Left colon (tissue), 2 donors: ENCODE measurements at places on chromosomes 4 and X. TPM values are rescaled to one million over a fixed set of nuclear protein-coding genes. Genes with fewer than 3 reads are reported as not detected.

GRCh38 chr4:68407868-68408190 lies 39.4 kb upstream of the TMPRSS11E start:
- no peak for DNase-seq

The PAGE1 gene
- not detected for total RNA-seq

The PASD1 gene
- not detected for total RNA-seq

The ASB9 gene
- total RNA-seq, result 1.9 TPM

DNA sequence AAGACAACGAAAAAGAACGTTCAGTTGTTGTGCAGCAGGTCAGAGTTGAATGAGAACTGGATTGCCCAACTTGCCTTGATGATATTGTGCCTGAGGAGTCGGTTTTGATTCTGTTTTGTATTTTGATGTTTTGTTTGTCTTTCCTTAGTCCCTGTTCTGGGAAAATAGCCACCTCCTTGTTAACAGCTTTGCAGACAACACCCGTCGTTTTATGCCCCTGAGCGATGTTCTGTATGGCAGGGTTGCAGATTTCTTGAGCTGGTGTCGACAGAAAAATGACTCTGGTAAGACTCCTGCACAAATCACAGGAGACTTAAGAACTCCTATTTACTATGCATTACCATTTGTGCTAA lies 4.5 kb downstream of the BST1 start:
- DNase-seq, result no peak

The SULT1E1 gene
- not detected for total RNA-seq

DNA sequence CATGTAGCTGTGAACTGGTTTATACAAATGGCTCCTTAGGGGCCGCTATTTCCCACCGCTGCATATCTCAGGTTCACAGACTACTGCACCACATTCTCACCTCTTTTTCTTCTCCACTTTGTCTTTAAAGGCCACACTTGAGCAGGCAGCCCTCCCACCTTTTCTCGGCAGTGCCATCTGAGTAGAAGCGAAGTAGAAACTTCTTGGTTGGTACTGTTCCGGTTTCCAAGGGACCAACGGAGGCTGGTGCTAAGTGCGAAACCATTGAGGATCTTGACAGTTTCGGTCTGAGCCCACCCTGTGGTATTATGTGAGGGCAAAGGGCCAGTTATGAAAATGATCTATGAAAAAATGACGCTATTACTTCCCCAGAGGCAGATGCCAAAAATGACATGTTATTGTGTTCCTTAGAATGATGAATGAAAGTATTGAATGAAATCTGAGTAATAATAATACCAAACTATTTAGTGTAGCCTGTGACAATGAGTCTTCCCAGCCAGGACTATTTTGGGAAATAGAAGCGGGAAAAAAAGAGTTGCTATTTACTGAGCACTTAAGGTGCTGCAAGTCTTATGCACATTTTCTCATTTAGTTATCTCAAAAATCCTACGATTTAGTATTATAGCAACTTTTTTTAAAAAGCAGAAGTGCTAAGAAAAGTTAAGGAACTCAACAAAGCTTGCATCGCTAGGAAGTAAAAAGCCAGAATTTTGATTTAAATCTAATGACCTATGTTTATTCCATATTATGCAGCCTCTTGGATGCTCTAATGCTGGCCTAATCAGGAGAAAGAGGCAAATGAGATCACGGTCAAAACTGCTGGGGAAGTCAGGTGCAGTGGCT lies 29.6 kb upstream of the CHRNA9 start:
- no peak for DNase-seq

- DNase-seq, result no peak
These were observed 71.5 kb upstream of the DDX60 start for GRCh38 chr4:168390041-168390440.

DNA sequence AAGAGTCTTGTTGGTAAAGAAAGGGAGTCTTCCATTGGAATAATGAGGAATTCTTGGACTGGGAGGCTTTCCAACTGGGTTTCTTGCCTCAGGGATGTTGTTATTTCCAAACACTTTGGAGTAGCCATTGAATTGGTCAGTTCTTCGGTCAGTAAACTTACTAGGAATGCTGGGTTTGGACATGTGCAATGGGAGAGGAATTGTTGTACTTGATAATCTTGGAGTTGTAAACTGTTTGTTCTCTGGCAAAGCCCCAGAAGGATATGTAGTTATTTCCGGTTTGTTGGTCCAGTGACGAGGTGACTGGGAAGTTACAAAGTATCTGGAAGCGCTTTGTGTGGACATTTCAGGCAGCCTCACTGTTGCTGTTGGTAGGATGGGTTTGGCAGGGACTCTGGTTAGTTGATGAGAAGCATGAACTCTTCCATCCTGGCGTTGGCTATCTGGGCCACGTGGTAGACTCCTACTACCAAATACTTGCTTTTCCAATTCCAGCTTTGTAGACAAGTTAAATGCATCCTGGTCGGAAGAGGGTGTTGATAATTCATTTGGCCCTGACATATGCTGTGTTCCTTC lies 25.9 kb downstream of the MXRA5 start:
- no peak for DNase-seq

GRCh38 chr4:130486186-130486585 lies 1390.2 kb downstream of the C4orf33 start:
- DNase-seq, result no peak

The HS6ST2 gene
- total RNA-seq, result 0.87 TPM

The F9 gene
- not detected for total RNA-seq

DNA sequence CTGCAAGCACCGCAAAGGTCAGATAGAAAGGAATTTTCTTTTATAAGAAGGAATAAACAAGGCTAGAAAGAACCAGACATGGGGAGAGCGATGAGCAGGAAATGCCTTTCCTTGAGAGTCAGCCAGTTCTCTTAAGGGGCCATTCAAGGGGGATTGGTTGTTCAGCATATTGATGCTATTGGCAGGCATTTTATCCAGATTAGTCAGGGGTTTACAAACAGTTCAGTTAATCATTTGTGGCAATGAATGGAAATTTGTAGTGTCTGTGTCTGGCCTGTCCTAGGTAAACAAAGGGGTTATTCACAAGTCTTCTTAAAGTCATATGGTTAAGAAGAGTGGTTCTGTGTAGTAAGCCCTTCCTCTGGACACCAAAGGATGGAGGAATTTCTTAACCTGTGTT lies 184.7 kb upstream of the FRMPD4 start:
- no peak for DNase-seq

- DNase-seq, result no peak
These were observed 4.0 kb downstream of the MAGEB2 start for GRCh38 chrX:30219372-30219771.

- no peak for DNase-seq
These were observed 342.3 kb downstream of the ZNF674 start for GRCh38 chrX:46202733-46203514.

DNA sequence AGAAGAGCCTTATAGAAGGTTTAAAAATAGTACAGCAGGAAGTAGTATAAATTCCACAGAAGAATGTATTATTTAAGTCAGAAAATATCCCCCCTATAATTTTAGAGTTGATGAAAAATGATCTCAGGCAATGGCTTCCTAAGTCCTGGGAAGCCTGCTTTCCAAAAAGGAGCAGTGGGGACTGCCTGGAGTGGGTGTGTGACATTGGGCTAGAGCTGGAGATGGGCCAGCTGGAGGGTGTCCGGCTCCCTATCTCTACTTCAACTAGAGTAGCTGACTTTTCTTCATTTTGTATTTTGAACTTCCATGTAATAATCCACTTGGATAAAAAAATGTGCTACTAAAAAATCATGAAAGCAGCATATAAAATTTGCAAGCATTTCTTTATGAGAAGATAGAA lies 253.9 kb downstream of the ANK2 start:
- no peak for DNase-seq

The MAGT1 gene
- total RNA-seq, result 40.9 TPM

DNA sequence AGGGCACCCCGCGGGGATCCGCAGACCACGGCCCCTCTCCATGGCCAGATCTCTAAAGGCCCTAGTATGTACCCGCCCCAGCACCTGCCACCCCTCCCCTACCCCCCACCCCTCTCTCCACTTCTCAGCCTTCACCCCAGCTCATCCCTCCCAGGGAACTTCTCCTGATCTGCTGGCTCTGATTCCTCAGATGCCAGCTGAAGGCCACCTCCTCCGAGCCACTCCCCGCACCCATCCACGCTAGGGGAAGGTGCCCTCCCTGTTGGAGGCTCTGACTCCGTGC lies 11.9 kb downstream of the PSAPL1 start:
- no peak for DNase-seq

The XPNPEP2 gene
- 11.9 TPM for total RNA-seq

The PSAPL1 gene
- total RNA-seq, result not detected

DNA sequence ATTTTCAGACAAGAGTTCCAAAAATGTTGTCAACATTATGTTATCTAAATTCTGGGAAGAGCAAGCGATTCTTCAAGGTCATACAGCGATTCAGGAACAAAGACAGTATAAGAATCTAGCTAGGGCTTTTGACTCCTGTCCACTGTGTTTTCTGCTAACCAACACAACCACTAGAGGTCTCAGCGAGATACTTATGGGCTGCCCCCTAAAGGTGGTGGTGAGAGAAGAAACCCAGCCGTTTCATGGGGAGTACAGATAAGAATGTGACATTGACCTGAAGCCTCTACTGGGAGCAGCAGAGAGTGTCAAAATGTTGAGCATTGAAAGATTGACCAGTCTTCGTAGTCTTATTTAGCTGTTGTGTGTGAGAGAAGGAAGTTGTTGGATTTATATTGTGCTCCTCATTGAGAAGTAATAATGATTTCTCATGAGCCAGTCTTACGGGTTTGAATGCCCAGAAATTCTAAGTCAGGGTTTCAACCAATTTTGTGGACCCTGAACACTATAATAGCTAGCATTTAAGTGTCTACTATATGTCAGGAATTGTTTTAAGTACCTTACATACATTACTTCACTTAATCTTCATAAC lies 168.3 kb downstream of the SPRY1 start:
- DNase-seq, result peak; percentile 69

GRCh38 chrX:79368441-79368840 lies 1.3 kb upstream of the ITM2A start:
- no peak for DNase-seq

GRCh38 chr4:168197926-168198325 lies 105.6 kb downstream of the ANXA10 start:
- DNase-seq, result no peak

- no peak for DNase-seq
These were observed 348.1 kb upstream of the ATOH1 start for GRCh38 chr4:93480452-93480851.

GRCh38 chr4:18513861-18514260 lies 492.3 kb upstream of the LCORL start:
- no peak for DNase-seq

The GSX2 gene
- total RNA-seq, result not detected

The NAP1L2 gene
- total RNA-seq, result 2.8 TPM

- DNase-seq, result no peak
These were observed 882.9 kb upstream of the SLIT2 start for GRCh38 chr4:19368800-19369199.

GRCh38 chr4:179803857-179804256 lies 2361.6 kb upstream of the AGA start:
- no peak for DNase-seq

The ZCCHC12 gene
- not detected for total RNA-seq

The ARHGAP10 gene
- total RNA-seq, result 3.7 TPM

DNA sequence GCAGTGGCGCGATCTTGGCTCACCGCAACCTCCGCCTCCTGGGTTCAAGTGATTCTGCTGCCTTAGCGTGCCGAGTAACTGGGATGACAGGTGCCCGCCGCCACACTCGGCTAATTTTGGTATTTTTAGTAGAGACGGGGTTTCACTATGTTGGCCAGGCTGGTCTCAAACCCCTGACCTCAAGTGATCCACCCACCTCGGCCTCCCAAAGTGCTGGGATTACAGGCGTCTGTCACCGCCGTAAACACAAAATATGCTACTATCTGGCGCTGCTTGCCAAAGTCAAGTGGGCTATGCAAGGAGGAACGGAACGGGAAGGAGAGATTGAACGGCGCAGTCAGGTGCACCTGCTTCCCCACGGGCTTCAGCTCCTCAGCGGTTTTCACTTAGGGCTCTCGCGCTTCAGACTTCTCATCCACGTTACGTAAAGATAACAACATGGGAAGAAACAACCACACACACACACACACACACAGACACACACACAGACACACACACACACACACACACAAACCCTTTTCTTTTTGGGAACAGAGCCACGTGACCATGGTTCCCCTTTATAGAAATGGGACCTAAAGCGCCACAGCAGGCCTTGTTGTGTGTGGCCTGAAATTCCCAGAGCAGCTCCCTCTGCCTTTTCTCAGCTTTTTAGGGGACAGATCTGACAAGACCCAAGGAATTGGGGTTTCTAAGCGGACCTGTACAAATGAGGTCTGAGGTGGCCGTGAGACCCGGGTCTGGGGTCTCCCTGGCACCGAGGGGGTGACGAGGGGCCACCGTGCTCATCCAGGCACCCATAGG lies 1.5 kb downstream of the P2RY8 start:
- DNase-seq, result no peak

DNA sequence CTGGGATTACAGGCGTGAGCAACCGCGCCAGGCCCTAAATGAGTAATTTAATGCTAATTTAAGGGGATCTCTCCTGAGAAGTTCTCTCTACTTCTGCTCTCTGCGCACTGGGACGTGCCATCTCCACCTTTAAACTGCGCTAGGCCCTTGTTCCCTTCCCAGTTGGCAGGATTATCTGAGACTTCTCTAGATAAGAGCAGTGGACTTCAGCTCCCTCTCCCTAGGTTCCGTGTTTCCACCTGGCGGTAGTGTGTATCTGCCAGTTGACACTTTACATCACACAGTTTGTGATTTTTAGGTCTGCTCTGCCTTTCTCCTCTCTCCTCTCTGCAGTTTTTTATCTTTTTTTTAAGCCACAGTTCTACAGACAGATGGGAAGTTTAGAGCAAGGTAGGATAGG lies 40.2 kb downstream of the ARHGAP10 start:
- no peak for DNase-seq

- DNase-seq, result no peak
These were observed 18.7 kb downstream of the RCHY1 start for GRCh38 chr4:75495476-75495875.

DNA sequence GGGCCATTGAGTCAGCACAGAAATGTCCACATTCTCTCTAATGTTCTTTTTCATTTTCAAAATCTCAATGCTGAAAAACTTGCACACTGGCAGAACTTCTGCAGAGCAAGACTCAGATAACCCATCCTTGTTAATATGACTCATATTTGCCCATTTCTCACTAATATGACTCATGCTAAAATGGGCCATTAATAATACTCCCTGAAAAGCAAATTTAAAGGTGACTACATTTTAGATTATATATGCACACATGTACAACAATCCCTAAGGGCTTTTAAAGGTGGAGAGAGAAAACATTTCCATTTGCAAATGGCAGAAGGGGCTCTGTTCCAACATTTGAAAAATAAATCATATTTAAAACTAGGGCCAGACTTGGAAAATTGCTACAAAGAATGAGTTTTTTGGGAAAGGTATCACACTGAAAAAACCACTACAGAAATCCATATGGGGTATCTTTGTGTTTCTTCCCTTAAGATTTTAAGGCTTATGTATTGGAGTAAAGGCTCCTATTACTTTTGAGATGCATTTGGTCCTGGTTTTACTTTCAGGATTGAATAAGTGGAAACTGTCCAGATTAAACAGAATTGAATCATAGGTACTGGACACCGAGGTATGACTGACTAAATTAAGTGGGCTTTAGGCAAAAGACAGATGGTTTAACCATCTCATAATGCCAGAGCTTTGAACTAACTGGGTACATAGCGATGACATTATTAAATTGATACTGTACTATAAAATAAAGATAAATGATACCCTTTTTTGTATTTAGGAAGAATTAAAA lies 30.0 kb downstream of the TLR2 start:
- no peak for DNase-seq

The CORIN gene
- total RNA-seq, result 1.5 TPM

- DNase-seq, result no peak
These were observed 615.6 kb downstream of the CENPC start for GRCh38 chr4:66929748-66930147.

- DNase-seq, result no peak
These were observed 77.5 kb downstream of the PCDH18 start for GRCh38 chr4:137454767-137455166.

GRCh38 chr4:770022-770421 lies 55.9 kb downstream of the CPLX1 start:
- no peak for DNase-seq
